ENCODE measurements at places on chromosomes 16 and 17. TPM values are rescaled to one million over a fixed set of nuclear protein-coding genes. Genes with fewer than 3 reads are reported as not detected.

The LPO gene
- 0.02 TPM for polyA plus RNA-seq

The CDH5 gene
- polyA plus RNA-seq: not detected

The MIS12 gene
- polyA plus RNA-seq: 9.3 TPM

The IGSF6 gene
- polyA plus RNA-seq: not detected

The RGS9 gene
- 1.3 TPM for polyA plus RNA-seq

The SSTR5 gene
- not detected for polyA plus RNA-seq

The DNAI2 gene
- polyA plus RNA-seq: not detected

The HSD17B2 gene
- polyA plus RNA-seq: not detected

The RNF151 gene
- polyA plus RNA-seq: 0.07 TPM

The CCL5 gene
- 0.57 TPM for polyA plus RNA-seq

The DNASE1L2 gene
- polyA plus RNA-seq: 2.5 TPM

The TVP23C gene
- polyA plus RNA-seq: 4.7 TPM

The OR1F1 gene
- polyA plus RNA-seq: 0.71 TPM

The KRT20 gene
- polyA plus RNA-seq: not detected

The TMIGD1 gene
- not detected for polyA plus RNA-seq

The NACA2 gene
- polyA plus RNA-seq: not detected

The CDC6 gene
- 12.8 TPM for polyA plus RNA-seq

The SOST gene
- polyA plus RNA-seq: not detected

Measured in SK-N-SH (cell line).